ENCODE measurements at places on chromosomes 4 and X.

- no peak for DNase-seq
These were observed 35.7 kb upstream of the ADAM29 start for GRCh38 chr4:174882317-174882992.

DNA sequence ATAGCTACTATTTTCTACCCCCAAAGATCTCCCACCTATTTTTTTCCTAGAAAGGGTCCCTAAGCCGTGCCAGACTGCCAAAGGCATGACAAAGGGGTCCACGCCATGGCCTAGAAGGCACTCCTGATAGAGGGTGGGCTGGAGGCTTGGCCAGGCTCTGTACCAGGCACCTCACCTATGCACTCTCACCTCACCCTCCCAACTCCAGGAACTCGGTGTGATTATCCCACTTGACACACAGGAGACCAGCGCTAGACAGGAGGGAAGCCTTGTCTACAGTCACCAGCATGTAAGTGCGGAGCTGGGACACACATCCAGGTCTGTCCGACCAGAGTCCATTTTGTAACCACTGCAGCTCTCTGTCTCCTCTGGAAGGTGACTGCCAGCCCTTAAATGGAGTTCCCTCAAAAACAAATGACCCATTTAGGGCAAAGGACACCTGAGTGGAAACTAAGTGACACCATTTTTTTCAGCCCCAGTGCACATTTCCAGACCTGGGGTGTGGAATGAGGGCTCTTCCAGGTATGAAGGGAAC is 106.4 kb downstream of the RTL5 start:
- DNase-seq = no peak

- no peak for DNase-seq
These were observed 433.4 kb downstream of the PDGFC start for GRCh38 chr4:156538210-156538609.

- DNase-seq = no peak
These were observed 53.7 kb upstream of the SMAD1 start for GRCh38 chr4:145427991-145428390.

DNA sequence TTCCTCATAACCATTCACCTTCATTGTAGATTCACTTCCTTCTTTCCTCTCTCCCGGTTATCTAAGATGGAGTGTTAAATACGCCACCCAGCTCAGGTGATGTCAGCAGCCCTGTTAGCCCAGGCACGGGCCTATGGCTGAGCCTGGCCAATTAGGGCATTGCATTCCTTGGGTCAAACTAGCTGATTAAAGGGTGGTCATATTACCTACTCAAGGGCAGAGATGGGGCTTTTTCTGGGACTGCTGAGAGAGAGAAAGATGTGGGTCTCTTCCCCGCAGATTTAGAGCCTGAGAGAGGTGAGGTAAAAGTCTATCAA is 39.9 kb upstream of the AFAP1 start:
- no peak for DNase-seq

DNA sequence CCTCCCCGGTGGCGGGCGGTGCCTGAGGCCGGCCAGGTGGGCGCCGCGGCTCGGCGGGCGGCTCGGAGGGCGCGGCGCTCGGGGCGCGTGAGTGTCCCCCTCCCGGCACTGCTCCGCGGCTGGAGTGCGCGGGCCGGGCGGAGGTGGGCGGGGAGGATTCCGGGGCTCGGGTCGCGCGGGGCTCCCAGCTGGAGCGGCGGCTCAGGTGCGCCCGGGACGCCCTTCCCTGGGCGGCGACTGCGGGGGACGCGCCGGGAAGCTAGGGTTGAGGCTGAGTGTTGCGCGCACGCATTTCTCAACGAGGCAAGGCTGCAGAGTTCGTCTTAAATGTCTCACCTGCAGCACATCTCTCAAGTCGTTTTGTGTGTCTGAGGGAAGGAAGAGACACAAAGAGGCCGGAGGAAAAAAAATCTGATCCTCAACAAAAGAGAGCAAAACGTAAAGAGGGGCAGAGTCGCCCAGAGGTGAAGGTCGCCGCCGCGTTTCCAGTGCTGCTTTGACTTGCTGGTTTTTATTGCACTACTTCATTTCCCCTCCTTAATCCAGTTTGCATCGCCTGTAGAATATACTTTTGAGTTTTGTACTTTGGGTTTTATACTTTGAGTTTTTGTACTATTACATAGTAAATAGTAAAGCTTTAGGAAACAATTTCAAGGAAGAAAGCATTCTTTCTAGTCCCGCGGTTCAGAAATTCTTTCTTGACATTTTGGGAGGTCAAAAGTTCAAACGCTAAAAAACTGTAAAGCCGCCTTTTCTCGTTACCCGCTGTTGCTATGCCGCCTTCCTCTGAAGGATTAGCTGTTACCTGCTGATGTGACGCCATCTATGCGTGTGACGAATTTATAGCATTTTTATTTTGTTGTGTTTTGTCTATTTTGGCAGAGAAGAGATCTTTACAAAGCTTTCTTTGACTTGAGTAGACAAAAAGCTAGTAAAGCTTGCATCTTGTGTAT is 106.5 kb upstream of the STOX2 start:
- no peak for DNase-seq

DNA sequence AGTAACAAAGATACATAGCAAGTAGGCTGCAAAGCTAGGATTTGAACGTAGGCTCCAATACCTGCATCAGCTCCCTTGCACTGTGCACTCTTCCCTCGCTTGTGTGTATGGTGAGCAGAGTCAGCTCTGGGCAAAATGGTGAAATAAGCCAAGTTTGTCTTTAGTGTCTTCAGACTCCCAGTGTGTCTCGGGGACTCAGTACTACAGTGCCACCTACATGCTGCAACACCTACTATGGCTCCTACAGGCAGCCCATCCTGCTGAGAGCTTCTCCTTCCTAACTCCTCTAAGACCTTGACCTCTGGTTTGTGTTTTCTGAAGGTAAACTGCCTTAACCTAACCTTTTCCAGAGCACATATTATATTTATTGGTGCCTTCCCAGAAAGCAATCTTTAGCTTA is 42.5 kb downstream of the RTL9 start:
- DNase-seq = no peak

GRCh38 chrX:153806999-153807575 is 12.6 kb downstream of the SSR4 start:
- DNase-seq = no peak

- no peak for DNase-seq
These were observed 16.2 kb downstream of the ARHGEF38 start for GRCh38 chr4:105568584-105568983.

GRCh38 chr4:39718366-39719323 is 20.7 kb downstream of the UBE2K start:
- DNase-seq = no peak

- DNase-seq = no peak
These were observed 67.0 kb upstream of the FAT1 start for GRCh38 chr4:186790630-186791029.

DNA sequence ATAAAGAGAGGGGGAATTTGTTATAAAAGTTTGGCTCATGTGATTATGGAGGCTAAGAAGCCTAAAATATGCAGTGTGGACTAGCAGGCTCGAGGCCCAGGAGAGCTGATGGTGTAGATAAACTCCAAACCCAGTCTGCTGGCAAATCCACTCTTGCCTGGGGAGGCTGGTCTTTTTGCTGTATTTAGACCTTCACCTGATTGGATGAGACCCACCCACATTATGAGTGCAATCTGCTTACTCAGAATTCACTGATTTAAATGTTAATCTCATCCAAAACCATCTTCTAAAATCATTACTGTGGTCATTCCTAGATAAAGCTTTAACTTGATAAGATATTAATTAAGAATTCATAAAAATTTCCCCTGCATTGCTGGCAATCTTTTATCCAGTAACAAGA is 473.2 kb downstream of the TMA16 start:
- DNase-seq = no peak

DNA sequence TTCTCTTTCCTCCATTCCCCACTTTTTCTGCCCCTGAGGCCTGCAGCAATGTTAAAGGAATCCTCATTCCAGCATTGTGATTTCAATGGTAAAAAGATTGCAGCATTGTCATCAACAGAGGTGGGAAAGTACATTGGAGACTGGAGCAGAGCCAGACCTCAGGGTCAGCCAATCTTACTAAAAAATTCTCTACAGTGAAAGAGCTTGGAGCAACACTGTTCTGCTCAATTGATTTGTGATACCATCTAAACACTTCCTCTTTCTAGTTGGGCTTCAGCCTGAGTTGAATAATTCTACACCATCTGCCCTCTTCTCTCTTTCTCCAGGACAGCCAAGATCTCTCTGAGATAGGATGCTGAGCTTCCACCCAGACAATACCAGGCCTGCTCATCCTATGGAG is 176.5 kb downstream of the AR start:
- no peak for DNase-seq

GRCh38 chr4:148253768-148254167 is 188.4 kb downstream of the NR3C2 start:
- DNase-seq = no peak

GRCh38 chrX:24110069-24110468 is 39.5 kb upstream of the ZFX start:
- no peak for DNase-seq

DNA sequence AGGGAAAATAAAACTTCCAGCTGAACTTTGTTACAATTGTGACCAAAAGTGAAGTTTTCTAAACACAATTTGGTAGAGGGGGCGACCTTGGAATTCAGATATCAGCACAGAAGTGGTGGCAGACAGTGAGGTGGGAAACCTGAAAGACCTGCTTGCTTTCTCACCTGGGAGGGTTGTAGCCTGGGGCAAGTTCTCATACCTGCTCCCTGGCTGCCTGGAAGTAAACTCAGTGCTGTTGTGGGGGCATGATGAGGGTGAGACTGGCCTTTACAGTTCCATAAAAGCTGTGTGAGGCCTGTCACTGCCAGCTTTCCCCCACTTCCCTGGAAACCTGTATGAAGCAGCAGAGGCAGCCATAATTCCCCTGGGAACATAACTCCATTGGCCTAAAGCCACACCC is 1180.2 kb downstream of the FAM133A start:
- no peak for DNase-seq

GRCh38 chrX:108199691-108200090 is 108.1 kb downstream of the ATG4A start:
- DNase-seq = no peak

GRCh38 chrX:120759685-120760084 is 116.0 kb downstream of the CT47B1 start:
- DNase-seq = no peak

GRCh38 chr4:185921583-185922555 is 109.9 kb upstream of the SORBS2 start:
- DNase-seq = no peak

DNA sequence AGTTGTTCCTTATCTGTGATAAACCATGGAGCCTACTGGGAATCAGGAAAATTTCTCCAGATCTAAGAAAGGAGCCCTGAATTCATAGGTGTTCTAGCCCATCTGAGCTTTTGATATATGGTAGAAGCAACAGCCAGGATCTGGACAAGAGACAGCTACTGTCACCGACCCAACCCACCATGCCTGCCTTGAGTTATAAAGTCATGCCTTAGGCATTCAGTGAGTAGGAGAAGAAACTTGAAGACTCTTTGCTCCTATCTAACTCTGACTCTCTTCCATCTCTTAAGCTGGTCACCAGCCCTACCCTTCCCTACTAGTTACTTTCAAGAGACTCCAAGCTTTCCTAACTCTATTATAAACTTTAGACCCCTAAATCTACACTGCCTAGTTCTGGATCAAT is 83.9 kb upstream of the FAM9B start:
- DNase-seq = no peak

GRCh38 chrX:26722666-26723428 is 506.9 kb downstream of the MAGEB5 start:
- no peak for DNase-seq

DNA sequence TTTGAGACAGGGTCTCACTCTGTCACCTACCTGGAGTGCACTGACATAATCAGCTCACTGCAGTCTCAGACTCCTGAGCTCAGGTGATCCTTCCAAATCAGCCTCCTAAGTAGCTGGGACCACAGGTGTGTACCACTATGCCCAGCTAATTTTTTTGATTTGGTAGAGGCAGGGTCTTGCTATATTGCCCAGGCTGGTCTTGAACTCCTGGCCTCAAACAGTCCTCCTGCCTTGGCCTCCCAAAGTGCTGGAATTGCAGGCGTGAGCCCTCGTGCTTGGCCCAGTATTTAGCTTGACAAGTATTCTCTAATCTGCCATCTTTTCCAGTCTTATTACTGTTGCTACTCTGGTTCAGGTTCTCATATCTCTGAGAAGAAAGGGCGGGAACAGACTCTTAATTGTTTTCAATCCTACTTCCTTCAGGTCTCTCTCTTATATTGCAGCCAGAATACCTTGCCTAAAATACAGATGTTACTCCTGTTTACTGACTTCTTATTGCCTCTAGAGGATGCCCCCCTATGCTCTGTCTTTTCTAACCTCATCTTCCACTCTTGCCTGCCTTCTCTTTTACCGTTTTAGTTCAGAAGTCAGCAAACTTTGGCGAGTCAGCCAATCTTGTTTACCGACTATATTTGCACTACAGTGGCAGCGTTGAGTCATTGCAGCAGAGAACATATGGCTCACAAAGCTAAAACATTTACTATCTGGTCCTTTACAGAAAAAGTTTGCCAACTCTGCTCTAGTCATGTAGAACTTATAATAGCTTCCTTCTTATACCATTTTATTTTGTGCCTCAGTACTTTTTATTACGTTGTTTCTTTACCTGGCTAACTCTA is 19.0 kb downstream of the MRPL1 start:
- DNase-seq = no peak

DNA sequence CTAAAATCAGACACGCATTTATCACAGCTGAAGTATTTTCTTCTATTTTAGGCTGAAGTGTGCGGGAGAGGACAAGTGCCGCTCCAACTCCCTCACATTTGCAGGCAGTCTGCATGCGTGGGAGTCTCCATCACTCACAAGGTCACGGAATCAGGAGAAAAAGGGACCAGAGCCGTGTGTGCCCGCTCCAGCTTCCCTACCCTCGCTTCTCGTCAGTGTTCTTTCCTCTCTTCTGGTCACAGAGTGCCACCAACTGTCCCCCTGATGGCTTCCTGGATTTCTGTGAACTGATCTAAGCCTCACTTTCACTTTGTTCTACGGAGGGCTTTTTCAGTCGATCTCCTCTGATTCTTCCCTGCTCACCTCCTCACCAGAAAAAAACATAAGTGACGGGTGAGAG is 407.4 kb upstream of the AADAT start:
- no peak for DNase-seq

DNA sequence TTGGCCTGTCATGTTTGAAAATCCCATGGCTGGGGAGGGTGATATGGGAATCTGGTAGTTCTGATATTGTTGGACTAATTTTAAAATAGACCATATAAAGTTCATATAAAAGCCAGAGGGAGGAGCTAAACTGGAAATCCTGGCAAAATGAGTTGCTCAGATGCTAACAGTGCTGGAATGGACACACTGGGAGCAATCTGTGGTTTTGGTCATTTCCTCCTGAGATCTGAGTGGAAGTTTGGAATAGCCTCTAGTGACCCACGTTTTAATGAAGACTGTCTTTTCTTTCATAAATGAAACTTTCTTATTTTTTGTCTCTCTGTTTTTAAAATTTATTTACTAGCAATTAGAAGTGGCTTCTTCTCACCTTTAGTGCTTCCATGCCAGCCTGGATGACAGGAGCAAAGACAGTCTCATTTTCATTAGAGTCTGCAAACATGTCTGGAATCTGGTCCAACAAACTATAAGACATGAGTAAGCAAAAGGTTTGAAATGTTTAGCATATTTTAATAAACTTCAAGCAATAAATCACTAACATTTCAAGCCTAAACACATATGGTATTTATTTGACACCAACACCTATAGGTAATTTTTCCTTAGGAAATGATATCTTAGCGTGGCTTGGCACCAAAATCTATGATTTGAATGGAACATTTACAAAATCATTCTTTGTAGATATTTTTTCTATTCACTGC is 66.6 kb downstream of the METTL14 start:
- no peak for DNase-seq

All from activated CD8-positive, alpha-beta memory T cell treated with anti-CD3 and anti-CD28 coated beads for 1 hour (primary cell).